Mononuclear cell (primary cell): ENCODE measurements at places on chromosomes 3 and 15. TPM values are rescaled to one million over a fixed set of nuclear protein-coding genes. Genes with fewer than 3 reads are reported as not detected.

FBXL22 gene
- total RNA-seq, result 0.52 TPM

ADGRG7 gene
- total RNA-seq, result not detected

MUC4 gene
- total RNA-seq, result under 0.01 TPM

CCR3 gene
- total RNA-seq, result 0.52 TPM

IL17RE gene
- total RNA-seq, result 0.10 TPM

STRA6 gene
- not detected for total RNA-seq

KIF7 gene
- 0.21 TPM for total RNA-seq

KIF15 gene
- total RNA-seq, result 1.5 TPM

LRTM1 gene
- not detected for total RNA-seq

ADAMTS9 gene
- not detected for total RNA-seq

TMEM207 gene
- total RNA-seq, result not detected

TTLL13 gene
- total RNA-seq, result 0.31 TPM

TM4SF18 gene
- under 0.01 TPM for total RNA-seq

TJP1 gene
- 0.10 TPM for total RNA-seq

C2CD4A gene
- total RNA-seq, result 0.21 TPM

NMNAT3 gene
- total RNA-seq, result 1.5 TPM

PCOLCE2 gene
- total RNA-seq, result not detected

GASK1A gene
- total RNA-seq, result 0.10 TPM

GXYLT2 gene
- total RNA-seq, result 0.21 TPM

MANF gene
- 11.2 TPM for total RNA-seq

STRIT1 gene
- not detected for total RNA-seq

GOLGA6L7 gene
- not detected for total RNA-seq

TMEM212 gene
- not detected for total RNA-seq

ST8SIA2 gene
- total RNA-seq, result under 0.01 TPM

FOXB1 gene
- total RNA-seq, result 0.10 TPM

TMC3 gene
- total RNA-seq, result not detected

TRIP4 gene
- 9.4 TPM for total RNA-seq

ZBED2 gene
- not detected for total RNA-seq

ABCC5 gene
- total RNA-seq, result 6.5 TPM

LRRN1 gene
- 1.3 TPM for total RNA-seq

KIF9 gene
- total RNA-seq, result 4.7 TPM

ATP13A4 gene
- total RNA-seq, result 1.2 TPM

CCDC39 gene
- total RNA-seq, result not detected

SNTN gene
- not detected for total RNA-seq

DAZL gene
- 0.10 TPM for total RNA-seq

GPR87 gene
- total RNA-seq, result not detected

CAV3 gene
- total RNA-seq, result not detected

PLA2G4E gene
- not detected for total RNA-seq

GOLGA8A gene
- 59.4 TPM for total RNA-seq

TMEM158 gene
- total RNA-seq, result 1.9 TPM

INSYN1 gene
- not detected for total RNA-seq

ARPP21 gene
- not detected for total RNA-seq

SMCO1 gene
- total RNA-seq, result not detected

CHRNB4 gene
- total RNA-seq, result not detected

ACP3 gene
- total RNA-seq, result 18.1 TPM
